ENCODE measurements at places on chromosomes 7 and 10.

DNA sequence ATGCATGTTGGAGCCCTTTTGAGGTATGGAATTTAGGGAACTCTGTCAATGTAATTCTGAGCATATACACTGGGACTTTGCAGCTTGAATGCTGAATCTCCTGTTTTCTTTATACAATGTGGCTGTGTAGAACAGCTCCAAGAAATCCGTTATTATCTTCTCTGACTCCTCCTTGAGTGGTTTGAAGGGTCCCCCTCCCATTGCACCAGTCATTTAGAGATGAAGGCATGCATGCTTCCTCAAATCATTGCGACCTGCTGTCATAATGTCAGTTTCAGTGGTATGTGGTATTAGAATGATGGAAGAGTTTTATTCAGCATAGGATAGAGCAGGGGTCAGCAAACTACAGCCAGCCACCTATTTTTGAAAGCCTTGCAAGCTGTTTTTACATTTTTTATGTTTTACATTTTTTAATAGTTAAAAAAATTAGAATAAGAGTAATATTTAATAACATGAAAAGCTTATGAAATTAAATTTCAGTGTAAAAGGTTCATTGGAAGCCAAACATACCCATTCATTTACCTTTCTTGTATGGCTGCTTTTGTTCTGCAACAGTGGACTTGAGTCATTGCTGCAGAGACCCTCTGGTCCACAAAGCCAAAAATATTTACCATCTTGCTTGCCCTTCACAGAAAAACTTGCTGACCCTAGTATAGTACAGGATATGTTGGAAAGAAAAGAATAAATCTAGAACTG, 8.1 kb downstream of the STK17A start:
- DNase-seq: no peak

- no peak for DNase-seq
Measured at GRCh38 chr7:106450716-106451115, 165.9 kb upstream of the NAMPT start.

DNA sequence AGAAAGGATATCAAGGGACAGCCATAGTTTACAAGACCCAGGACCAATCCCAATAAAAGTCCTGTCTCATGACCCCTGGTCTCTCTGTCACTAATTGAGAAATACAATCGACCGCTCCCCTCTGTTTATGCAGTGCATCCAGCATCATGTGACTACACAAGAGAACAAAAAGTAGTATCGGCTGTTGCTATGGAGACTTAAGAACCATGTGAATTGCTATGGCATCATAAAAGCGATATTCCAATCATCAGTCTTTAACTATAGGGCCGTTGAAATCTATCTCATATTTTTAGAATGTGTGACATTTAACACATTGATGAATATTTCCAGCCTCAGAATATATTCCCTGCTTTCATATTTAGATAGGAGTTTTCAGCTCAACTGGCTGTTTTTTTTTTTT, 139.3 kb downstream of the FRMD4A start:
- no peak for DNase-seq

DNA sequence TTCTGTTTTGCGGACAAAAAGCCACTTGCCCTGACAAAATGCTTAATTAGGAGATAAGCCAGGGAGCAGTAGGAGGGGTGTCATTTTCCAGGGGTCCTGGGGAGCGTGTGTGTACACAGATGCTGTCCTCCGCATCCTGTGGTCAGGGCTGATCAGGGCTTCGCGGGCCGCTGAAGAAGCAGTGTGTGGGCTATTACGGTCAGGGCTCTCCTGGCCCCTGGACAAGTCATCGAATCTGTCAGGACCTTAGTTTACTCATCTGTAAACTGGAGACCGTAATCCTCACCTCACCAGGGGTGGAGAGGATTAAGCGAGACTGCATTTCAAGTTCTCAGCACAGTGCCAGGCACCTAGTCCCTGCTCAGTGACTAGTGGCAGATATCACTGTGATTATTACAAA, 26.0 kb upstream of the MXI1 start:
- peak; percentile 33 for DNase-seq

- no peak for DNase-seq
Measured at GRCh38 chr7:96084881-96085553, 236.9 kb downstream of the SLC25A13 start.

DNA sequence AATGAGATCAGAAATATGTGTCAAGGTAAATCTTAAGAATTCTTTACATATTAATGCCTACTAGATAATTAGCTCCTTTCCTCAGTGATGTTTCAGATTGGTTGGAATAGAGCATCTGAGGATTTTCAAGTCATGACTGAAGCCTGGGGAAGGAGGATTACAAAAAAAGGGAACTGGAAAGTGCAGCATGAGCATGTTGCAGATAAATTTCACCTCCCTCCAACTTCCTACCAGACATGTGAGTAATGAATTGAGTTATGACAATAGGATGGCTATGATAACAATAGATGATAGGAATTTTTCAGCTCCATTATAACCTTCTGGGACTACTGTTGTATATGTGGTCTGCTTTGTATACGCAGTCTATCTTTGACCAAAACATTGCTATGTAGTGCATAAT, 104.2 kb upstream of the RAB18 start:
- no peak for DNase-seq
